CD8-positive, alpha-beta memory T cell (primary cell): ENCODE measurements at places on chromosomes 5 and 9.

GRCh38 chr9:7320139-7320538, 479.4 kb downstream of the DMAC1 start:
- DNase-seq = no peak

GRCh38 chr9:117359910-117360309, 54.9 kb downstream of the ASTN2 start:
- no peak for DNase-seq

DNA sequence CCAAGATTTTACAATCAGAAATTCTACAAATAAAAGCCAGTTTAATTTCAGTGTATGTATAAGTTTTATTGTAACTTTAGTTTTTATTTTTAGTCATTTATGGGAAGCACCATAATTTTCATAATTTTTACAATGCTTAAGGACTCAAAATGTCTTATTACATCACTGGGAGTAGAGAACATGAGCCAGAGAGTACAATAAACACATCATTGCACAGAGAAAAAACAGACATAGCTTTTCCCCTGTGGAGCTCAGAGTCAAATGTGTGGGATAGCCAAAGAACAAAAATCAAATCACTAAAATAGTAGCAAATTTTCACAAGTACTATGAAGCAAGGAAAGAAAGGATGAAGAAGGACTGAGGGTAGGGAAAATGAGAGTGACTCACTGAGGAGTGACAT, 5.5 kb upstream of the JAKMIP2 start:
- DNase-seq = no peak

DNA sequence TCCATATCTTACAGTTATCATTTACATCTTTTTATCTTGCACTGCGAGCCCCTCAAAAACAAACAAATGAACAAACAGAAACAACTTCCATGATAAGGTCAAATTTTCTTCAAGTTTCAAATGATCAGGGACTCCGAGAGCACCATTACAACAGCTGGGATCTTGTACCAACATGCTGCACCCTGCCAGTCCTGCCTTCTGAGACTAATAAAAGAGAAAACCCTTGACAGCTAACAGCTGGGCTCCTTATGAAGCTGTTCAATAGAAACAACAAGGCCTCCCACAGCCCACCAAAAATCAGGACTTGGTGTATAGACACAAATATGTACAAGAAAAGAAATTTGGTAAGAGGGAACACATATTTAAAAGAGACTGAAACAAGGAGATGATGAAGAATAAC, 985.3 kb upstream of the DMAC1 start:
- DNase-seq = no peak

GRCh38 chr5:82537687-82538306, 259.6 kb upstream of the RPS23 start:
- no peak for DNase-seq

DNA sequence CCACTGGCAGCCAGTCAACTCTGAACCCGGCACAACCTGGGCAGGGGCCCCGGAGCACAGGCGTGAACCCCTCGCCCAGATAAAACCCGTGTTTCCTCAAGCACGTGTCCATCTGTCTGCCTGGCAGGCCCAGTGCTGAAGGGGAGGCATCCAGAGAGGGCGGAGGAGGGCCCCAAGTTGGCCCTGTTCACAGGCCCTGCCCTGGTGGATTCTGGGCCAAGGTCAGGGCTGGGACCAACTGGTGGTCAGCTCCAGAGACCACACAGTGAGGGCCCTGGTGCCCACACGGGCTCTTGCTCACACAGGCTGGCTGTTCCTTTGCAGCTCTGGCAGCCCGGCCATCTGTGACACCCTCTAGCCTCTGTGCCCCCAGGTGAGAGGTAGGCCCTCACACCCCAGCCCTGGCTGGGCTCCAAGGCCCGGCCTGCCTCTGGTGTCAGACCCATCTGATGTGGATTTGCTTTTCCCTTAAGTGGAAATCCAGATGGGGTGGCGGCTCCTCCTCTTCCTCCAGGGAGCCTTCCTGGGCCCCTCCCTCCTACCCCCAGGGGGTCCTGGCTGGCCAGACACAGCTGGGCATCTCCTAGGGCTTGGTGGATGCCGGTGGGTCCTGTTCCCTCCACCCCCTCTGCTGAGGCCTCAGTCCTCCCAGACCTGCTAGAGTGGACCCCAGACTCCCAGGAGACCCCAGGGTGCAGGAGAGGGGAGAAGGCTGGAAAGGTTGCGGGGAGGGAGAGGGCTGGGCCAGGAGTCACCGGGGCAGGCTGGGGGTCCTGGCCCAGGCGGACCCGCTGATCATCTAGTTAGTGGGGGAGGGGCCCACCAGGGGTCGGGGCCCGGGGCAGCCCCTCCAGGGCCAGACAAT, 525 bp upstream of the STPG3 start:
- DNase-seq = no peak

GRCh38 chr9:36847781-36848673, 186.0 kb downstream of the PAX5 start:
- no peak for DNase-seq

GRCh38 chr5:39919876-39920275, 495.1 kb upstream of the DAB2 start:
- DNase-seq = no peak

- no peak for DNase-seq
Measured at GRCh38 chr9:114551750-114552685, 35.6 kb upstream of the ATP6V1G1 start.

DNA sequence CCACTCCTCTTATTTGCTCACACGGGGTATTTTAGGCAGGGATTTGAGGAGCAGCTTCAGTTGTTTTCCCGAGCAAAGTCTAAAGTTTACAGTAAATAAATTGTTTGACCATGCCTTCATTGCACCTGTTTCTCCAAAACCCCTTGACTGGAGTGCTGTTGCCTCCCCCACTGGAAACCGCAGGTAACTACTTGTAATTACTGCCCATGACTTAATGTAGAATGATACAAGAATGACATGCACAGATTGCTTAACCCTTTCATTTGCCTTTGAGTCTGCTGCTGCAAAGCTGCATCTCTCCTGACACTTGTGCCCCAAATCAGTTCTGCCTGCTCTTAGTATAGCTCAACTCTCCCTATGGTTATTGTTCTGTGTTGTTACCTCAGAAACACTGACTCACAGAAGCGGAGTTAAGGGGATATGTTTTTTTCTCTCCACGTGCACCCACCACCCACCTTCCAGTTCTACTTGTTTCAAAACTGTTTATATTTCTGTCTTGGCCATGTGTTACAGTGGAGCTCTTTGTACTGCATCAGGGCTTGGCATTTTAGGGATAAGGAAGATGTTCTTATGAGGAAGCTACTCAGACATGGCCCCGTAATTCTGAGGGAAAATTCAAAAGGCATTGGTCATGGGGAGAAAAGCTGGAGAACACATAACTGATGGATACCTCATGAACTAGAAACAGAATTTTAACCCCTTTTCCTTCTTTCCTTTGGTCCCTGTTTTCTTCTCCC, 2.3 kb downstream of the ADRB2 start:
- no peak for DNase-seq

DNA sequence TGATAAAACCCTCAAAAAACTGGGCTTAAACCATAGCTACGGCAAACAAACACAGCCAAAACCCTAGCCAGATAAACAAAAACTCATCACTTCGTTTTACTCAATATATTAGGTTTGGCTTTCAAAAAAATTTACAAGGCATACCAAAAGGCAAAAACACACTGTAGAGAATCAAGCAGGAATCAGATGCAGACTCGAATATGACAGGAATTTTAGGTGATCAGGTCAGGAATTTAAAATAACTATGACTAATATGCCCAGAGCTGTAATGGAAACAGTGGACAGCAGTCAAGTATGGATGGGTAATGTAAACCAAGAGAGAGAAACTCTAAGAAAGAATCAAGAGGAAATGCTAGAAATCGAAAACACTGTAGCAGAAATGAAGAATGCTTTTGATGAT, 26.5 kb upstream of the DOCK2 start:
- no peak for DNase-seq

GRCh38 chr9:134917431-134918373, at the start of gene FCN1:
Gene FCN1, minus strand, starts transcription at chr9:134917912. Its CDS starts 41 bp downstream, at chr9:134917871.
- DNase-seq = no peak

GRCh38 chr9:95029288-95029687, 288.2 kb downstream of the FANCC start:
- no peak for DNase-seq

- DNase-seq = no peak
Measured at GRCh38 chr5:149388498-149389190, 9.6 kb upstream of the IL17B start.

DNA sequence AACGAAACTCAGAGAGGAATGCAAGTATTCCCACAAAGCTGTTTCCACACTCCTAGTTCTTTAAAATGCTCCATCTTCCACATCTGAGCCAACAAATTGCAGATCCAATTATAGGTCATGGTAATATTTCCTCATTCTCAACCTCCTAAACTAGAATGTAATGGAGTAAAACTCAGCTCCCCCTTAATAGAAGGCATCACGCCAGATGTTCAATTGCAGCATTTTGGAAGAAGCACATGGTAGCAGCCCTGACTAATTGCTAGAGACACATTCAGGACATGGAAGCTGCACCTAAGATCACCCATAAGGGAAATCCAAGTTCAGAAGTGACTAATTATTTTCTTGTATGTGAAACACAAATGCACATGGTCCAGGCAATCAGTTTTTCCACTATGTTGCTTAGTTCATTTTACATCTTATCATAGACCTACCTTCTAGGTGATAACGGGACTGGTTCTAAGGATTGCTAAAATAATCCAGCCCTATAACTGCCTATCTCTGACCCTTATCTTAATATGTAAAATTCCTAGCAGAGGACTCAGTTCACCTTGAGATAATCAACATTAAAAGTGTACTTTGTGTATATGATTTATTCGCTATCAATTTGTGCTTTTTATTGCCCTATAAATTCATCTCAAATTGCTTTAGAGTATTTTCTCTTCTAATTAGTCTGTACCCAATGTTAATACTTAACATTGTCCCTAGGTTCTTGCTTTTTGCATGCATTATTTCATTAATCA, 75.1 kb downstream of the GABRB2 start:
- no peak for DNase-seq

- DNase-seq = peak; percentile 50
Measured at GRCh38 chr5:132426525-132427138, 57.1 kb downstream of the SLC22A5 start.

- DNase-seq = no peak
Measured at GRCh38 chr5:50710838-50711237, 44.4 kb downstream of the PARP8 start.

- no peak for DNase-seq
Measured at GRCh38 chr9:112198646-112199045, 23.5 kb upstream of the SUSD1 start.

DNA sequence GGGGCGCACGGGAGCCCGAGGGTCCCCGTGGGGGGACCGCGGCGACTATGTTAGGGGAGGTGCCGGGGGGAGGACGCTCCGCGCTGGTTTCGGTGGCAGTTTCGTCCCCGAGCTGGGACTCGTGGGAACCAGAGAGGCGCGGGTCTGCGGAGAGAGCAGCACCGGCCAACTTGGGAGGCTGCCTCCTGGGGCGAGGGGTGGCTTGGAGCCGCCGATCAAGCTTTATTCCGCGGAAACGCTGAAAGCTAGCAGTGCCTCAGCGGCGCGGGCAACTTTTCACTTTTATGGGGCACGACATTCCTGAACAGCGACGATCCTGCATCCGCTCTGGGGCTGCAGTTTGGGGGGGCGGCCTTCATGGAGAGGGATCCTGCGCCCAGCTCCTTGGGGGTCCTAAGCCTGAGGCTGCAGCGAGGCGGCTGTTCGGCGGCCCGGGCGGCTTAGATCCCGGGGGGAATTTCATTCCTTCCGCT, 369 bp downstream of the OCLN start:
- DNase-seq = no peak

- DNase-seq = no peak
Measured at GRCh38 chr5:173056783-173057061, 570 bp downstream of the CREBRF start.

DNA sequence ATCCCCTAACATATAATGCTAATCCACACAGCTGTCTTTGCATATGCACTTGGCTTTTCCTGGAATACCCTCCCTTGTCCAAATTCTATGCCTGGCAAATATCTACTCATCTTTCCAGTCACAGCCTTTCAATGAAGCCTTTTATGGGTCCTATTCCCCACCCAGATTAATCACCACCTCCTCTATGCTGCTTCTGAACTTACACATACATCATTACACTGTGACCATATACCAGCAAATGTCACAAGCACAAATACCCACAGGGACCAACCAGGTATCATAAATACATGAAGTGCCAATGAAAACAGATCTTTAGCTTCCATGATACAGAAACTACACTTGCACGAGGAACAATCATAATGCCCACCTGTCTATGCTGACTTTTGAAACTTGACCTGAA, 22.3 kb downstream of the LPAR1 start:
- no peak for DNase-seq

GRCh38 chr5:107242411-107243219, 428.1 kb downstream of the EFNA5 start:
- DNase-seq = no peak

GRCh38 chr5:79143684-79144379, 32.2 kb downstream of the BHMT start:
- no peak for DNase-seq

DNA sequence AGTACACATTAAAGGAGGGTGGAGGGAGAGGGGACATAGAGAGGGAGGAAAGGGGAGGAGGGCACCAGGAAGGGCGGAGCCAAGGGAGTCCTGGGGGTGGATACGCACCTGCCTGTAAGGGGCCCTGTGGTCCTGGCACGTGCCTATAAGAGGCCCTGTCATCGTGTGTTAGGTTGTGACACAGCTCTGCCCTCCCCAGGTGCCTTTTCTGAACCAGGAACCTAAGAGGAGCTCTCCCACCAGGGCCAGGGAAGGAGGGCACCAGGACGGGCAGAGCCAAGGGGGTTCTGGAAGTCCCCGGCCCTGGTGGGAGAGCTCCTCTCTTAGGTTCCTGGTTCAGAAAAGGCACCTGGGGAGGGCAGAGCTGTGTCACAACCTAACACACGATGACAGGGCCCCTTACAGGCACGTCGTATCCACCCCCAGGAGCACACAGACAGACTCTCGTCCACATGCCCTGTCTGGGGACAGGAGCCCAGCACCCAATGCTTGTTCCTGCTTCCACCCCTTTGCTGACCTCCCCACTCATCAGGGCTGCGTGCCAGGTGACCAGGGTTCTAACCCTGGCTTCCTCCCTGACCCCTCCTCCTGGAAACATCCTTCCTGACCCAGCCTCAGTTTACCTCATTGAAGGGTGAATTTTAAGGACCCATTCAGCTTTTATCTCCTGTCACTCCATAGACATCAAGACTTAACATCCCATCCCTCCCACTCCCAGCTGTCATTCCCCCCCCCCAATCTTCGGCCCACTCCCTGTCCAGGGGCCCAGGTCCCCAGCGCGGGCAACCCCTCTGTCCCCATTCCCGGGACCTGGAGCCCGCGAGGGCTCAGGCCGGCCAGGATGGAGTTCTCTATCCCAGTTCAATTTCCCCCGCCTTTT, 12.9 kb upstream of the OLFM1 start:
- DNase-seq = no peak

DNA sequence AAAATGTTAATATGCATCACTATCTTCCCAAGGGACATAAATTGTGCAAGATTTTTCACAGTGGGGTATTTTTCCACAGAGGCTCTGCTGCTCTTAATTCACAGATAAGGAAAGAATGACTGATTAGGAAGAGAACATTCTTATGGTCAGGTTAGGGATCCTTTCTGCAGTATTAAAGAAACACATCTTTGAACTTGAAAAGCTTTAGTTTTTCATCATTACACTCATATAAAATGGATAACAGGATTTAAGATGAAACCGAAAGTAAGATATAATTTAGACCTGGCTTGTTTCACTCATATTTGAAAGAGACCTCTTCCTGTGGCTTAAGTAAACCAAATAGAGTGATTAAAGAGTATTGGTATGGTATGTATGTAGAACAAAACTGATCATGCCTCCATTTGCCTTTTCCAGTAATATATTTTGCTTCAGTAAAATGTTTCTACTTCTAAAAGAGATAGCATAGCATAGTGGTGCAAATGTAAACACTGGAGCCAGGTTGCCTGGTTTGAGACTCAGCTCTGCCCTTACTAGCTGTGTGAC, 160.0 kb downstream of the PRR16 start:
- no peak for DNase-seq
